ENCODE measurements at places on chromosomes 16 and 17. TPM values are rescaled to one million over a fixed set of nuclear protein-coding genes. Genes with fewer than 3 reads are reported as not detected.

Gene GLIS2
- 1.6 TPM for total RNA-seq

Gene NPTX1
- total RNA-seq = 0.12 TPM

Gene C17orf107
- total RNA-seq = 1.3 TPM

Gene CRYBA1
- not detected for total RNA-seq

Gene SMPD3
- 71.5 TPM for total RNA-seq

Gene NTN1
- total RNA-seq = 3.2 TPM

Gene NLRC3
- total RNA-seq = 1.4 TPM

DNA sequence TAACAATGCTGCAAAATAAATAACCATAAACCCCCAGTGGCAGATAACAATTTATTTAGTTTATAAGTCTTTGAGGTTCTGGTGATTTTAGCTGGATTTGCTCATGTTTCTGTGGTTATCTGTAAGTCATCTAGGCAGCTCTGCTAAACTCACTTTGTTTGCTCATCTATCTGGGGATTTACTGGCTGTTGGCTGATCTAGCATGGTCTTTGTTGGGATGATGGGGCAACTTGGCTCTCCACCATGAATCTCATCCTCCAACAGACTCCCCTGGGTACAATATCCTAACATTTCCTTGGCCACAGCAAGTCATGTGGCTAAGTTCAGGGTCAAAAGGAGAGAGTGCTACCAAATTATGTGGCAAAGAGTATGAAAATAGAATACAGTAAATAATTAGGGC lies 359.3 kb downstream of the CA10 start:
- DNase-seq = no peak

DNA sequence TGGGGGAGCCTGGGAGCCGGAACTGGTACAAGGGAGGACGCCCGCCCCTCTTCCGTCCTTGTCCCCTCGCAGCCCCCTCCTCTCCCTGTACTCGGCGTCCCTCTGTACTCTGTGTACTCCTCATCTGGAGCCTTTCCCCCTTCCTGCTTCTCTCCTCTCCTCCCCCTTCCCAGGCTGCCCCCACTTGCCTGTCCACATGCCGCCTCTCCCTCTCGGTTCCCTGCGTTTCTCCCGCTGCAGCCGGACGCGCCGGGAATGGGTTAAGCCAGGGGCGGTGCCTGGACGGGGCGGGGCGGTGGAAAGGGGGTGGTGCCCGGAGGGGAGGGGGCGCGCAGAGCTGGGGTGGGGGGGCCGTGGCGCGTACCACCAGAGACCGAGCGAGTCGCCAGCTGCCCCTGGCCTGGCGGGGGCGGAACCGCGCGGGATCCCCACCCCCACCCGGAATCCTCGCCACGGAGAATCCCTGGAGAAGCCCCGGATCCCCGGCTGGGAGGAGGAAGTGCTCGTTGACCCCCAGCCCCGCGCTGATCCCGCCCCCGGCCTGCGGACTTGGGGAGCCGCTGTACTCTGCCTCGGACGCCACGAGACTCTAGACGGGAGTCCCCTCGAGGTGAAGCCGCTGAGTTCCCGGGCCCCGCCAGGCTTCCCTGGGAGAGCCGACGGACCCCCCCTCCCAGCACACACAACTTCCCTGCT lies 22.6 kb downstream of the GJD3 start:
- DNase-seq = peak; percentile 90

DNA sequence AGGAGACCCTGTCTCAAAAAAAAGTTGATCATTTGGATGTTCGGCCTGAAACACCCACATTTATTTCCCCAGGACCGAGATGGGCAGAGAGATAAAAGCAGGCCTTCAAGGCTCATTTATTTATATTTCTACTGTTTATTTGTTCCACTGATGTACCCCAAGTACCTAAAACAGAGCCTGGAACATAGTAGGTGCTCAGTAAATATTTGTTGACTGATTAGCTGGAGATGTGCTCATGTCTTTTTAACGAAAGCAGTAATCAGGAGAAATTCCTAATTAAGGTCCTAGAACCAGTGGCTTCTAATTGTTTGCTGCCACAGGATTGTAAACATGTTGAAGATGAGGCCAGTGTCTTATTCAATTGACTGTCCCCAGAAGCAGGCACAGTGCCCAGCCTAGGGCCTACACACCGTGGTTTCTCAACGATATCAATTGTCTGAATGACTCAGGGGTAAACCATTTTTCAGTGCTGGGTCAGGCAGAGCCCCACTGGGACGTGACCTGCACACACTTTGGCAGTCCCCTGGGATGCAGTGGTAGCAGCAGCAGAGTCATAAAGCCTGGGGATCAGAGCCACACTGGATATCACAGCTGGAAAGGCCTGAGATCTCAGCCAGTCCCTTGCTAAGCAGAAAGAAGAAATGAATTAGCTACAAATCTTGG lies 34.8 kb downstream of the SOST start:
- no peak for DNase-seq

GRCh38 chr17:50768346-50768761 lies 1.0 kb upstream of the ANKRD40CL start:
- peak; percentile 98 for DNase-seq

GRCh38 chr16:11613381-11614303 lies 26.9 kb upstream of the LITAF start:
- peak; percentile 90 for DNase-seq

- peak; percentile 52 for DNase-seq
These were observed 14.4 kb upstream of the GPRC5B start for GRCh38 chr16:19898924-19899604.

DNA sequence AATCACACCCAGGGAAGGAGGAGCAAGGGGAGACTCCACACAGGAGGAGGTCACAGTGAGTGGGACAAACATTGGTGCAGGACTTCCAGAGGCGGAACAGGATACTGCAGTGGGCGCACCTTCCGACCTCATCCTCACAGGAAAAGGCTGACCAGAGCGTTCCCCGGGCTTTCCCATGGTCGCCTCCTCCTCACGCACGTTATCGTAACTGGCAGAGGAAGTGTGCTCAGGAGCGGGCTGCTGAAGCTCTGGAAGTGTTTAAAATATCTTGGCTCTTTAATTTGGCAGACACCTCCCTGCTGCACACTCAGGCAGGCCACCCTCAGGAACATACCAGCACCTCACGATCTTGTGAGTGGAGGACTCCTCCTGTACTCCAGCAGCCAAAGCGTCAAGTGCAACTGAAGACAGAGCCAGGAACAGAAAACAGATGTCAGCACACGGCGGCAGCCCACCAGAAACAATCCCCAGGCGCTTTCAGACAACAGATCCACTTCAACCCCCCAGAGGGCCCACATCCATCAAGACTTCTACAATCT lies 17.5 kb downstream of the FANCA start:
- DNase-seq = no peak

- DNase-seq = no peak
These were observed 161.0 kb downstream of the FTO start for GRCh38 chr16:53864819-53865493.

- DNase-seq = no peak
These were observed 1.2 kb downstream of the SEC14L1 start for GRCh38 chr17:77141846-77142449.

DNA sequence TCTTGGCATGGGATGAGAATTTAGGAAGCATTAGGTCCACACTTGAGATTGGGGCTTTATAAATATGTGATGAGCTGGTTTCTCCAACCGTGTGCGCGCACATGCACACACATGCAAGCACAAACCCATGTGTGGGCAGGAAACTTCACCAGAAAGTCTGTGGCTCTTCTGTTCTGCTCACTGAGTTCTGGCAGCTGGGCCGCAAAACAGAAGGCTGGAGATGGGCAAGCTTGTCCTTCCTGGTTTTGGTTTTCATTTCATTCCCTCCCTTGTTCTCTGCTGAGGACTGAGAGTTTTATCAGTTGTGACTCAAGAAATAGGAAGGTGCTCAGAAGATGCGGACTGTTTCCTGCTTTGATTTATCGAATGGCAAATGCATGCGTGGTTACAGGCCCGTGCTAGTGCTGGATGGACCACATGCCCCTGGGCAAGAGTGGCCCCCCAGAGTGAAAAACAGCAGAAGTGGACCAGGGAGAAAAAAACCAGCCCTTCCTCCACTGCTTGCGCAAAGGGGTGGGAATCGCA lies 14.1 kb downstream of the MAP3K14 start:
- peak; percentile 63 for DNase-seq
